ENCODE measurements at places on chromosomes 1 and 21. TPM values are rescaled to one million over a fixed set of nuclear protein-coding genes. Genes with fewer than 3 reads are reported as not detected.

GRCh38 chr1:241767737-241768136, 80.3 kb upstream of the EXO1 start:
- no peak for DNase-seq

DNA sequence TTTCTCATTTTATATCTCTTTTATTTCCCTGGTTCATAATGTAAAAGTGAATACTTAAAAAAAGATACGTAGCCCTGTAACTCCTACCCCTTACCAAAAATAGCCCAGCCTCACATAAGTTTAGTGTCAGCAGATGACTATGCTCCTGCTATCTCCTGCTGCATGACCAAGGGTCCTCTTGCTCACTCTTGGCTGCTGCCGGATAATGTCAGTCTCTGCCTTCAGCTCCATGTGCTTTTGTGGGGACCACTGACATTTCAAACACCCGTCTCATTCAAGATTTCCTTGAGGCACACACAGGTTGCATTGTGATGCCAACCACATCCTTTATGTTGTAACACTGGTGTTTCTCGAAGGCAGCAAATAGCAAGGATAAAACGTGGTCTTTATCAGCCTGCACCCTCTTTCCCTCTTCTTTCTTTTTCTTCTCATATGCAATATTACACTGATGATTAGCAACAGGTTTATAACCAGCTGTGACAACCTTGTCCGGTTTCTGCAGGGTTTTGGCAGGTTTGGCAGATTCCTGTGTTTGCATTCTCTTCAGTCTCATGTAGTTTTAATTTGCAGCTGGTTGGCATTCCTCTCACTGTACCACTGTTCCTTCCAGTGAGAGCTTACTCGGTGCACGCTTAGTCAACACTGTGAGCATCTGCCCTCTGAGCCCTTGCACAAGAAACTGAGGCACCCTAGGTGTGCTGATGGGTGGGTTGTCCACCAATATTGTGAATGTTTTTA, 62.2 kb downstream of the ZNF684 start:
- no peak for DNase-seq

DNA sequence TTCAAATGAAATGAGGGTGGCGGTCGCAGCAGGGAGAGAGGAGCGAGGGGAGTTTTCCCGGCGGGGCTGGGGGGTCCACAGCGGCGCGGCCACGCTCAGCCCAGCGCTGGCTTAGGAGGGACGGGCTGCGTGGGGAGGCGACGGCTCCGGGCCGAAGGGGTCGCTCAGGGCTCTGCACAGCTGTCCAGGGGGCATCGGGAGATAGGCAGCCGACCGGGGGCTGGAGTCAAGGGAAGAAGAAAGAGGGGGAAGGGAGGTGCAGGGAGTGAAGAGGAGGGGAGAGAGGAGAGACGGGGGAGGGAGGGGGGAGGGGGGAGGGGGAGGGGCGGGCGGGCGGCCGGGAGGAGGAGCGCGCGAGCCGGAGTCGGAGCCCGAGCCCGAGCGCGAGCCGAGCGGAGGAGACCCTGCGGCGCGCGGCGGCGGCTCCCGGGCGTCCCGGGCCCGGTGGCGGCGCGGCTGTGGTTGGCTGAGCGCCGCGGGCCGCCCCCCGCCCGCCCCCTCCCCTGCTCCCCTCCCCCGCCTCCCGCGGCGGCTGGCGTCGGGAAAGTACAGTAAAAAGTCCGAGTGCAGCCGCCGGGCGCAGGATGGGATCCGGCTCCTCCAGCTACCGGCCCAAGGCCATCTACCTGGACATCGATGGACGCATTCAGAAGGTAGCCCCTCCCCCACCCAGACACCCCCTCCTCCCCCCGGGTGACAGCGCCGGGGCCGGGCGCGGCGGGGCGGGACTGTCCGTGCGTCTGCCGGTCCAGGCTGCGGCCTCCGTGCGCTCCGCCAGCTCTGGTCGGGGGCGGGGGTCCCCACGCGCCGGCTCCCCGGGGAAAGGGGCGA, at the start of gene PDE9A:
Gene PDE9A (plus strand): TSS at position 391 of the 831 bp plus-strand sequence. CDS start 194 bp downstream, at position 585.
- no peak for DNase-seq

DNA sequence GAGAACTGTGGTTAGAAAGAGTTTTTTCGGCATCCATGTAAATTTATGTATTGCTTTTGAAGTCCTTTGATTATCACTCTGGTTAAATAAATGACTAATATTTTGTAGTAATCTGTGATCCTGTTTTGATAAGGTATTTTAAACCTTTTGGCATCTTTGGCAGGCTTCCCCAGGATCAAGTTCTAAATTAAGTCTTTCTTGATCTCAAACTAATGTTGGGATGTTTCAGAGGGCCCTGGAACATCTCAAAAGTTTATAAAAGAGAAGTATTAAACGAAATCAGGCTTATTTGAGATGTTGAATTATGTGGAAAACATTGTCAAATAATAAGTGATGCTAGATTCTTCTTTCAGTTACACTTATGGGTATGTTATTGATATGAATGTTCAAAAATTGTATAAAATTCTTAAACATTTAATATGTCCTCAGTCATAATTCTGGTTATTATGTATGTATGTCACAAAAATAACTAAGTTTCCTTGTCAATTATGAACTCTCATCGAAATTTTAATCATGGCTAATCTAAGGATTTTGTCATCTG, 36.6 kb downstream of the S100A10 start:
- DNase-seq, result no peak

DNA sequence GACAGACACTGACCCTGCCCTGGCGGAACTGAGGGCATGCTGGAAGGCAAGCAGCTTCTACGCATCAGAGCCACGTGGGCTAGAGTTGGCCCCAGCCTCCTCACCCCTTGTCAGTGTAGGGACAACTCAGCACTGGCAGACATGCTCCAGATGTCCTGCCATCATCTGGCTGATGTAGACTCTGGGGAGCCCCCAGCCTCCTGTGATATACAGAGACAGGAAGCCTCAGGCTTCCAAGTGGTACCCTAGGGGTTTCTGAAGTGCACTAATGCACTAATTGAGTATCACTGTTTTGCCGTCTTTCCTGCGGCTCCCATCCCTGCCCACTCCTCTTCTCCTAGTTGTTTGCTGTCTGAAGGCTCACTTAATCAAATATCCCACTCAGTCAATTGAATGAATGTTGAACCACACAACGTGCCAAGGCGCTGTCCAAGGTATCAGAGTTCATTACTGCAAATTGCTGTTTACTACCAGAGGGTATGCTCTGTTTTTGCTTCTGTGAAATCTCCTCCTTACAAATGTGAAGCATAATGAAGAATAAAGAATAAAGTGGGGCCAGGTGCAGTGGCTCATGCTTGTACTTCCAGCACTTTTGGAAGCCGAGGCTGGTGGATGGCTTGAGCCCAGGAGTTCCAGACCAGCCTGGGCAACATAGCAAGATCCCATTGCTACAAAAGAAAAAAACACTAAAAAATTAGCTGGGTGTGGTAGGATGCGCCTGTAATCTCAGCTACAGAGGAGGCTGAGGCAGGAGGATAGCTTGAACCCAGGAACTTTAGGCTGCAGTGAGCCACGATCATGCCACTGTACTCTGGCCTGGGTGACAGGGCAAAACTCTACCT, 76.4 kb upstream of the ZBTB18 start:
- no peak for DNase-seq

DNA sequence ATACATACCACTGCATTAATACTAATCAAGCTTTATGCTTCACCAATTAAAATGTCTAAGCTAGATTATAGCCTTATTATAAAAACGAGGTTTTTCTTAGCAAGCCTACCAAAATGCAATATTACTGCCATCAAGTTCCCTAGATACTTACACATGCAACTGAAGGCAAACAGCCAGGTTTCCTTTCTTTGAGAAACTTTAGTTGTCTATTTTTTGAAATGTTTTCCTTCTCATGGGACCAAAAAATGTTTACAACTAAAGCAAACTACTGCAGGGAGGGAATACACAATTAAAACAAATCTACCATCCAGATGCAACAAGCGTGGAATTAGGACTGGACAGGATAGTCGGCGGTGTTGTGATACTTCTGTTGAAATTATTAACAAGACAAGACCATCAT, 1.3 kb downstream of the ZNF644 start:
- no peak for DNase-seq

DNA sequence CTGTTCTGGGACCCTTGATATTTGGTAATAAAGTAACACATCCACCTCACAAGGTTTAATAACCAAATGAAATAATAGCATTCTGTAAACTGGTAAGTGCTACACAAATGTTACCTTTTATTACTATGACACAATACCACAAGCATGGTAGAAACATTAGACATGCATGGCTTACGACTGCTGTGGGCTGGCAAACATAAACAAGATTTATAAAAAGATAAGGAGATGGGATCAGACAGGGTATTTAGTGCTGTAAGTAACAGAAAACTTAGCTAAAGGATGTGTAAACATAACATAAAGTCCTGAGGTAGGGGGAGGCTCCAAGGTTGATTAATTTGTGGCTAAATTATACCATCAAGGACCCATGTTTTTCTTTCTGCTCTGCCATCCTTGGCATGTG, 212.6 kb downstream of the BARHL2 start:
- no peak for DNase-seq

GRCh38 chr1:1890506-1891348, at the start of gene GNB1:
TSS of gene GNB1 (minus strand) at chr1:1891087. CDS start at chr1:1825453, 65,634 bp downstream.
- DNase-seq, result peak; percentile 89

- DNase-seq, result no peak
Measured at GRCh38 chr1:54493608-54494007, 54.4 kb upstream of the ACOT11 start.

DNA sequence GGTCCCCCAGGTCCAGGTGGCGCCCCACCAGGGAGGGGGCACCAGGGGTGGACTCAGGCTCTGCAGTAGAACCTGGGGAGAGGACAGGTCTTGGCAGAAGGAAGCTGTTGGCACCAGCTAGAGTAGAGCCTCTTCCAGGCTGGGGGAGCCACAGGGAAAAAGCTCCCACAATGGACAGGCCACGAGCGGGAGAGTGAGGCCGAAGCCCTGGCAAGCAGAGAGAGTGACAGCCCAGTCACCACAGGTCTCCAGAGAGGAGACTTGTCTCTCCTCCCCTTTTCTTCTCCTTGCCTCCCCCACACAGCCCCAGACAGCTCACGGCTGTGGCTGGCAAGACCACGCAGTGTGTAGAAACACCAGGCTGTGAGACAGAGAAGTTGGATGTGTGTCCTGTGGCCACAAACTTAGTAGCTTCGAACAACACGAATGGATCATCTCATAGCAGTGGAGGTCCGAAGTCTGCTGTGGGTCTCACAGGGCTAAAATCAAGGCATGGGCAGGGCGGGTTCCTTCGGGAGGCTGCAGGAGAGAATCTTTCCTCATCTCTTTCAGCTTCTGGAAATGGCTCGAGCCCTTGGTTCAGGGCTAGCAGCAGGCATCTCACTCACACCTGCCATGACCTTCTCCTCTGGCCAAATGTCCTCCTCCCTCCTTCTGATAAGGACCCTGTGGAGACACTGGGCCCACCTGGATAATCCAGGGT, 3.3 kb downstream of the KRTAP12-4 start:
- no peak for DNase-seq

- no peak for DNase-seq
Measured at GRCh38 chr1:213327017-213327667, 276.1 kb downstream of the RPS6KC1 start.

GRCh38 chr1:115706587-115707425, 61.7 kb downstream of the CASQ2 start:
- peak; percentile 50 for DNase-seq

- DNase-seq, result no peak
Measured at GRCh38 chr1:35453031-35453430, 104.2 kb downstream of the KIAA0319L start.

DNA sequence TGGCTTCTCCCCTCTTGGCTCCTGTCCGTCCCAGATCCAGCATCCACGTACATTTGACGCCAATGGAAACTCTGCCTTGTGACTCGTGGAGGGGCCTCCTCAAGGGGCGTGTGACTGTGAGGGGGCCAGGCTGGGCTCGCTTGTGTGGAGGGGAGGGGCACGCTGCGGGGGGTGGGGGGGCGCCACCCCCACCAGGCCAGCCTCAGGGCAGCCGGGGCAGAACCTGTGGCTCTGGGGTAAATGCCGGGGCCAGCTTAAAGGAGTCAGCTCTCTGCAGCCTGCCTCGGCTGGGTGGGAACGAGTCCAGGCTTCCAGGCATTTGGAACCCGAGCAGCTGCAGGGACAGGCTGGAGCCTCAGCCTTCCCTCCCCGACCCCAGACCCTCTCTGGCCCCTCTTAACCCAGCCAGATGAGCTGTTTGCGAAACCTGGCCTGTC, 94.1 kb downstream of the SIK1 start:
- DNase-seq, result no peak

GRCh38 chr1:68800182-68800581, 303.3 kb upstream of the DEPDC1 start:
- no peak for DNase-seq

GRCh38 chr21:45941717-45942546, 39.6 kb upstream of the COL6A1 start:
- no peak for DNase-seq

- no peak for DNase-seq
Measured at GRCh38 chr1:185049670-185050069, 4.3 kb downstream of the RNF2 start.

GRCh38 chr1:173220157-173220556, 13.0 kb upstream of the TNFSF4 start:
- DNase-seq, result no peak

- no peak for DNase-seq
Measured at GRCh38 chr21:46173573-46173972, 10.7 kb downstream of the SPATC1L start.

DNA sequence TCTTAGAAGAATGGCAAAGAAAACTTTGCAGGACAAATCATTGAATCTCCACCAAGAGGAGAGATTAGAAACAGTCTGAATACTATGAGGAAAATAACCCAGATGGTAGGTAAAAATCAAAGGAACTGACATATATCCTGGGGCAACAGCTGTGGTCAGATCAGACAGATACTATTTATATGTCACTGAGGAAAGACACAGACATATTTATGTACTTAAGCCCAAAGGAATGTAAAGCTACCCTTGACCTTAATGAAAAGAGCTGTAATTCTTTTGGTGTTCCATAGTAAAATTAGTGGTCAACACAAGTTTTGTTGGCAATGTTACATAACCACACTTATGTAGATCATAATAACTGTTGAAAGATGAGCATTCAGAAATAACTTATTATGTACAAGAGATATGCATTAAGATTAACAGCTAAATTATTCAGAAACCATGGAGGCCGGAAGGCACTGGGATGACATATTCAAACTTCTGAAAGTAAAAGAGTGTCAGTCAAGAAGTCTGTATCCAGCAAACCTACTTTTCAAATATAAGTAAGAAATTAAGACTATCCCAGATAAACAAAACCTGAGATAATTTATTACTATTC, 166.1 kb upstream of the SAMSN1 start:
- DNase-seq, result no peak

GRCh38 chr1:19193004-19193403, 17.1 kb downstream of the UBR4 start:
- no peak for DNase-seq

NPHS2 gene
- total RNA-seq, result 0.05 TPM

ZYG11A gene
- total RNA-seq, result 0.90 TPM

C1orf105 gene
- total RNA-seq, result 0.28 TPM

REN gene
- 0.66 TPM for total RNA-seq

PLA2G2F gene
- total RNA-seq, result 0.47 TPM

SYCP1 gene
- 0.05 TPM for total RNA-seq

AK5 gene
- 0.71 TPM for total RNA-seq

KHDC4 gene
- total RNA-seq, result 31.3 TPM

CD34 gene
- total RNA-seq, result 6.4 TPM

FRRS1 gene
- total RNA-seq, result 8.7 TPM

NBPF4 gene
- 0.09 TPM for total RNA-seq

BCAR3 gene
- total RNA-seq, result 7.9 TPM

FLG2 gene
- total RNA-seq, result 0.05 TPM
